Karpas-422 (cell line): ENCODE measurements at places on chromosomes 11 and 22. TPM values are rescaled to one million over a fixed set of nuclear protein-coding genes. Genes with fewer than 3 reads are reported as not detected.
A peak's percentile ranks its signal among the peaks of the same experiment; 100 is the strongest.

GRCh38 chr22:37203354-37204044 is 8.8 kb downstream of the SSTR3 start:
- peak; percentile 65 for DNase-seq

Gene NOX4
- not detected in 2 replicates for total RNA-seq

DNA sequence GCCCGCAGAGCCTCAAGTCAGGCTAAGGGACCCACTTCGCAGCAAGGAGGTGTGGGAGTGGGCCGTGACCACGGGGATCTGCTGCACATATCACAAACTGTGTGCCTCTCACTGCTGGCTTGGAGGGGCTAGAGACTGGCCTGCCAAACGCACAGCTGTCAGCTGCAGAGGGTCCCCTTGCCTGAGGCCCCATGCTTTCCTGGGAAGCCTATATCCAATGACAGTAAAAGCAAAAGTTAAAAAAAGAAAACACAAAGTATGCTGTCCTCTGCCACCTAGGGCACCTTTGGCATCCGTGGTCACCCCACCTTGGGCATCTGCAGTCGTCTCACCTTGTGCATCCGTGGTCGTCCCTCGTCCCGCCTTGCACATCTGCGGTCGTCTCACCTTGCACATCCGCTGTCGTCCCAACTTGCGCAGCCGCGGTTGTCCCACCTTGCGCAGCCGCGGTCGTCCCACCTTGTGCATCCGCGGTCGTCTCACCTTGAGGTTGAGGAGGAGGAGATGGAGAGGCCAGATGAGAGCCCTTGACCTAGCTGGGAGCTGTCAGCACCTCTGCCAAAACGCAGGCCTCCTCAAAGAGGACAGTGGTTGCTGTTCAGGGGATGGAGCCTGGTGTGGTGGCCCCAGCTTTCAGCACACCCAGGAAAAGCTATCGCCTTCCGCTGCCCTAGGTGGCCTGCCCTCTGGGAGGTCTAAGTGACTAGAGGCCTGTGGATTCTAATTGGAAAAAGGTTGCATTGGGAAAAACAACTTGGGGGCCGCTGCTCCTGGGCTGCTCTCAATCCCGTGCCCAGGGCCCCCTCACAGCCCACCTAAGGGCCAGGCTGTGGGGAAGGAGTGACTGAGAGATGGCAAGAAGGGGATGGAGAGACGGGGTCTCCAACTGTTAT is 90.5 kb downstream of the MYEOV start:
- DNase-seq = no peak

- no peak for DNase-seq
These were observed 45.3 kb downstream of the LMO1 start for GRCh38 chr11:8218409-8218808.

Gene OR51I1
- not detected in 2 replicates for total RNA-seq

DNA sequence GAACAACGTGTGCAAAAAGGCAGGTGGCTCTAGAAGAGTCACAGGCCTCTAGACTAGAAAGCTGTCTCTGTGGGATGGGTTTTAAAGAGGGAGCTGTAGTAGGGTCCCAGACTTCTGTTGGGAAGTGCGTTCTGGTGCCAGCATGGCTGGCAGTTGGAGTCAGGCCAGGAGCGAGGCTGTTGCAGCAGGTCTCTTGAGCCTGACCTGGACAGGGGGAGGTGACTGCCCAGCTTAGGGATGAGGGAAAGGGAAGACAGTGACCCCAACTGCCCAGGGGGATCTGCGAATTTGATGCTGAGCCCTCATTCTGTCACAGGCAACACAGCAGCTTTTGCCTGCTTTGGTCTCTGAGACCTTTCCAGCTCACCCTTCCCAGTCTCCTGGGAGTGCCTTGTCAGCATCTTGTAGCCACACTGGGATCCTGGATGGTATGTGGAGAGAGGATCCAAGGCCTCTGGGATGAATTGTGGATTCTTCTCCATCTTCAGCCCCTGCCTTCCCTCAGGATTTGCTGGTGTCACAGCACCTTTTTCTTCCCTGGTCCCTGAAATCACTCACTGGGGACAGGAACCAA is 3.4 kb downstream of the TSKU start:
- no peak for DNase-seq

Gene APOBEC3F
- total RNA-seq = 0.93 and 2.6 TPM in 2 replicates

Gene DBX1
- total RNA-seq = not detected in 2 replicates

GRCh38 chr22:32208681-32209080 is 3.8 kb upstream of the RFPL2 start:
- no peak for DNase-seq

GRCh38 chr11:74434528-74434927 is 32.8 kb downstream of the KCNE3 start:
- no peak for DNase-seq

Gene BAIAP2L2
- total RNA-seq = 0.22 and 0.43 TPM in 2 replicates
